ENCODE measurements at places on chromosomes 2 and 18.

GRCh38 chr18:5463831-5464230, 80.0 kb downstream of the EPB41L3 start:
- no peak for ATAC-seq

DNA sequence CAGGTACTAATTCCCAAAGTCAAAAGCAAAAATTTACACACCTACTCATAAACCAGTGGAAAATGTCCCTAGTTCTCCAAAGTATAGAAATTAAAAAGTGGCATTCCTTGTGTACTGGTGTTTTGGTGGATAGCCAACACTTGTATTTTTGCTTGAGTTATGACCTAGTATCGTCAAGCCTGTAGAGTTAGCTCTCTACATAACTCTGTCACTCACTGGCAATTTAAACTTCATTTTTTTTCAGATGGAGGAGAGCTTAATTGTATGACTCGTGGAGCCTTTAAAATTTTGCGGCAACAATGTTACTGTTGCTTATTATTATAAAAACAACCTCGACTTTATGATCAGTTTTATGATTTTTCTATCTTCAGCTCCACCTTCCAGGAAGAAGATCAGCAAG, 58.7 kb downstream of the ITGB6 start:
- no peak for ATAC-seq

- no peak for ATAC-seq
Measured at GRCh38 chr18:76474824-76475223, 20.2 kb downstream of the ZNF516 start.

DNA sequence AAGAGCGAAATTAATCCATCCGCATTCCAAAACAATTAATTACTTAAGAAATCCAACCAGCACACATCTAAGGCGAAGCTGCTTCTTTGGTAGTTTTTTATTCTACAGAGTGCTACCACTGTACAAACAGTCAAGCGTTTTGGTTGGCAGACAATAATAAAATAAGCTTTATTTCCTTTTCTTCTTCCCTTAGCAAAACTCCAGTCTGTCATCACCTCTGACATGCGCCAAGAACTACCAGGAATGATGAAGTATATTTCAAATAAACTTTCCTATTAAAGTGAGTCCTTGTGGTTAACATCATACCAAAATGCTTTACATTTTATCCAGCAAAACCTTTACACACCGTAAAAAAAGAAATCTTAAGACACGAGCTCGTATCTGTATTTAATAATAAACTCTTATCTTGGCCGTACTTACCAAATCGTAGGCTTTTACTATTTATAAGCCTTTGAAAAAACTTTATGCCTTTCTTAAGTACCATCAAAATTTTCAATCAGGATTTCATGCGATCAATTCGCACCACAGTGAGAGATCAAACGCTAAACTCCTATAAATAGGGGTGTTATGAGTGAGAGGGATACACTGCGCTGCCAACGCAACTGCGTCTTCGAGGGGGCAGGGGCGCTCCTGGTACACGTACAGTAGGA, 1.3 kb downstream of the ATL2 start:
- ATAC-seq: no peak

- no peak for ATAC-seq
Measured at GRCh38 chr2:112583497-112584133, 794 bp upstream of the CHCHD5 start.

GRCh38 chr2:26702025-26702424, 9.5 kb downstream of the KCNK3 start:
- no peak for ATAC-seq

DNA sequence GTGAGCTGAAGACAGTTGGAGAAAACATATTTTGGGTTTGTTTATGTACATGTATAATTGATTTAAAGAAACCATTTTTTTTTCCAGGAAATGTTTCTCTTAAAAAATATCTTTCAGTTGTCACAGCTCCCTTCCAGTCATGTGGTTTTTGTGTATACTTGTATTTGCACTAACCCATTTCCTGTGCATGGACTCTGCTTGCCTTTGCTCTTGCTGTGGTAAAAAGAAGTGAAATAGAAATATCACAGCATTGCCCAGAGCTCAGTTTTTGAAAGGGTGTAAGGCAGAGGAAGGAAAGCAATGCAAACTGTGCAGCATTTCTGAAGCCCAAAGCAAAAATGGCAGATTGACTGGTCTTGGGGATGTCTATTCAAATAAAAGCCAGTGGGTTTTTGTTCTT, 10.4 kb upstream of the DOCK10 start:
- peak; percentile 40 for ATAC-seq

- no peak for ATAC-seq
Measured at GRCh38 chr2:236254001-236254400, 10.2 kb downstream of the ASB18 start.

- no peak for ATAC-seq
Measured at GRCh38 chr2:212037062-212037461, 501.5 kb downstream of the ERBB4 start.

DNA sequence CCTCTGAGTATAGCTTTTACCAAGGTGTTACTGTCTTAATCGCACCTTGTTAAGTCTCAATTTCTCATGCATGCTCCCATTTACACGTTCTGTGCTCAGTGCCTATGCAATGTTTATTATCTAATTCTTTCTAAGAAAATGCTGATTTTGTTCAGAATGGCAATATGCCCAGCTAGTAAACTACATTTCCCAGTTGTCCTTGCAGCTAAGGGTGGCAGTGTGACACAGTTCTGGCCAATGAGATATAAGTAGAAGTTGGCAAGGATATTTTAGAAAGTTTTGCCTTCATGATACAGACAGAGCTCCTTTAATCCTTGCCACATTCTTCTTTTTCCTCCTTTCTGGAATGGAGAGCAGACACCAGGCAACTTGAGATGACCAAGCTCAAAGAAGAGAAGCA, 45.3 kb downstream of the POLE4 start:
- no peak for ATAC-seq

GRCh38 chr2:204977914-204978313, 432.6 kb downstream of the PARD3B start:
- ATAC-seq: no peak

DNA sequence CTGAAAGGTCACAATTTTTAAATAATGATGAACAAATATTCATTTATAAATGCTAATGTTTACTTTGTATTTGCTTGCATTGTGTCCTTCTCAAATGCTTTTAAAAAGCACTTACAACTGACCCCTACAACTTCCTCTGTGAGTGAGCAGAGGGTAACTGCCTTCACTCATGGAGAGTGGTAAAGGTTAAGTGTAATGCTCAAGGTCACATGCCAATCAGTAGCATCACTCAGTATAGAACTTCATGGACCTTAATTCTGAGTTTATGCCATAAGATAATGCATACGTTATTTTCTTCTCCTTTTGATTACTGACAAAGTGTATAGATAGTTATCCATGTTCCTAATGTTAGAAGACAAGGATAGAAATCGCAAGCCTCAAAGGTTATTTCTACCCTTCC, 91.8 kb upstream of the SERTAD2 start:
- ATAC-seq: no peak

DNA sequence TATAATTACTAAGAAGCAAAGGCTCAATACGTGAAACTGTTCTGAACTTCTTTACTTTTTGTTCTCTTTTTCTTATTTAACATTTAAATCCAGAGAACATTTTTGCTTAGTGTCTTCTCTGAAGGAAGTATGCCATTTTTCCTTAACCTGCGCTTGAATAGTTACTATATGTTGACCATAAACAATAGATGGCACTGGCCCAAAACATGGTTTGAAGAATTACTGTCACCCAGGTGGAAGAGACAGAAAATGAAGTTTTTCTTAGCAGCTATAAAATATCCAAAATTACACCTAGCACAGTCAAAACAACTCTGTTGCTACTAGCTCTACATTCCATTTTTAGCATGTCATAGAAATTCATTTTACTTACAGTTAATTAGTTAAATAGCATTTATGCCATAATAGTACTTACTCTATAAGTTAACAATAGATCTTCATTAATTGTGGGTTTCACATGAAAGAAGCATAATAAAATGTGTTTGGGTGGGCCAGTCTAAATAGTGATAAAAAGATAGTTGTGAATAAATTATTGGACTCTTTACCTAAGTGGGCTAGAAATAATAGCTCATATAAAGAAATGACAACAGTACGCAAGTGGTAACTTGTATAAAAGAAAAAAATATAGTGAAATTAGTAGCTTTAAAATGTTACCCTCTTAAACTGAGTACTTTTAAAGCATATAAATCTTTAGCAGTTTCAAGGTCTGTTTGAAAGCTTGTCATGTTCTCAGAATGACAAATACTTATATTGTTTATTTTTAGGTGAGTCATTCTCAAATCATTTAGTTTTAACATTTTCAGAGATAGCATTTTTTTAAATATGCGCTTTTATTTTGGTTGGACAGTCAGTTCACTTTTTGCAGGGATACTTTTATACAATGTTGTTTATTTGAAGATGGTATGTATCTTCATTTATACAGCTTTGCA, 3.7 kb downstream of the ETAA1 start:
- no peak for ATAC-seq
